ENCODE measurements at places on chromosomes 12 and 14.

DNA sequence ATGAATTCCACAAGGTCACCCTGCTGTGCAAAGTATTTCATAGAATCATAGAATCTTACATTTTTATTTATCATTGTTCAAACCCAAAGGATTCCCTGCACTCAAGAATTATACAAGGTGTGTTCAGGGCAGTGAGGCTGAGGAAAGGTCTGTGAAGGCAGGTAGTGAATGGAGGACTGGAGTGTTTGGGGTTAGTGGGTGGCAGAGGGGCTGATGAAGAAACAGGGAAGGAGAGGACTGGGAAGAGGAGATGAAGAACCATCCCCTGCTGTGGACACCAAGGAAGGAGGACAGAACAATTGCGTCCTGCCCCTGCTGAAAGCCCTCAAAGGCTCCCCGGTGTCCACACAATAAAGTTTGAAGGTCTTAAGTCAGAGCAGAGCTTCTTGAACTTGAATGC is 10.8 kb upstream of the BCDIN3D start:
- DNase-seq = no peak

DNA sequence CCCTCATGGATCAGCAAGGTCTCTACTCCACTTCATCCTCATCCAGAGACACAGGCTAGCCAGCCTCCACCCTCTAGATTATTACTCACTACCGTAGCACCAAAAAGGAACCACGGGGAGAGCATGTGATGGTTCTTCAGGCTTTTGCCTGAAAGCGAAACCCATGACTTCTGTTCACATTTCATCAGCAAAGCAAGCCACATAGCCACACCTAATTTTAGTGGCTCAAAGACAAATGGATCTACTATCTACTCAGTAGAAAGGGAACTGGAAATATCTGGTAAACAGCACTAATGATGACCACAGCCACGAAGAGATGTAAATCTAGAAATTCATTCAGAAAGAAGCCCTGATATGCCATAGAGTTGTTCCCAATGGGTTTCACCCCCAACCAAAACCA is 51.4 kb downstream of the VCPKMT start:
- no peak for DNase-seq

- DNase-seq = no peak
Measured at GRCh38 chr12:43540470-43540869, 11.5 kb downstream of the ADAMTS20 start.

GRCh38 chr14:99271951-99272631 is at the start of gene BCL11B:
TSS of gene BCL11B (minus strand) at chr14:99272197. CDS start at chr14:99271218, 979 bp downstream.
- peak; percentile 79 for DNase-seq

- no peak for DNase-seq
Measured at GRCh38 chr14:89214221-89214965, 202.6 kb downstream of the FOXN3 start.

DNA sequence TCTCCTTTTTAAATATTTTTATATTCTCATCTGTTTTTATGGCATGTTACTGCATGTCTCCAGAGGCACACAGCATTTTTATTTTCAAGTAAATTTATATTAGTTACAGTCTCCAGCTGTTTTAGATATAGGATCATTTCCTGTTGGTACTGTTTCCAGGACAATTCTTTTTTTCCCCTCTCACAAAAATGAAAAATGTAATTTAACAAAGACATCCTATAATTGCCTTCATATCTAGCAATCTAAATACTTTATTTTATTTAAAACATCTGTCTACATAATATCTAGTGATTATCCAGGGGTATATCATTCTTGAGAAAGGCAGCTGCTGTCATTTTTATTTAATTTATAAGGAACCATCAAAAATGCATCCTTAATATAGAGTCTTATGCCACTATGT is 272.4 kb upstream of the NPAS3 start:
- no peak for DNase-seq

- DNase-seq = no peak
Measured at GRCh38 chr14:75246546-75247285, 31.9 kb upstream of the FOS start.

GRCh38 chr12:110179291-110179690 is 55.1 kb downstream of the IFT81 start:
- no peak for DNase-seq

- no peak for DNase-seq
Measured at GRCh38 chr12:117080661-117081144, 18.5 kb downstream of the TESC start.

- DNase-seq = no peak
Measured at GRCh38 chr12:53496752-53497032, 2.6 kb downstream of the MAP3K12 start.

- DNase-seq = no peak
Measured at GRCh38 chr12:100554608-100555077, 18.8 kb upstream of the GAS2L3 start.

- DNase-seq = no peak
Measured at GRCh38 chr14:22597771-22598098, 365 bp upstream of the ABHD4 start.

DNA sequence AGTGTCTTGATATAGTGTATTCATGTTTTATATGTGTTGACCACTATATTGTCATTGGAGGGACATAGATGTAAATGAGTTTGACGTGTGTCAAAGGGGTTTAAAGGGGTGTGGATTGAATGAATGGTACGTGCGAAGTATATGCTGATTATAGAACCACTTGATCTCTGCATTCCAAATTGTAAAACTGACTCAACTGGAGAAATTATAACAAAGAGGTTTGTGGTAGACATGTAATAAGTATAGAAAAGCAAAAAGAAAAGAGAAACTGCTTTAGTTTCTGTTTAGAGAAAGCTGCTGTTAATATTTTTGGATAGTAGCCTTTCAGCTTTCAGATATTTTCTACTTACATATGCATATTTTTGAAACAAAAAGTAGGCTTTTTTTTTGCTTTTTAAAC is 8.9 kb upstream of the MYRFL start:
- DNase-seq = no peak

DNA sequence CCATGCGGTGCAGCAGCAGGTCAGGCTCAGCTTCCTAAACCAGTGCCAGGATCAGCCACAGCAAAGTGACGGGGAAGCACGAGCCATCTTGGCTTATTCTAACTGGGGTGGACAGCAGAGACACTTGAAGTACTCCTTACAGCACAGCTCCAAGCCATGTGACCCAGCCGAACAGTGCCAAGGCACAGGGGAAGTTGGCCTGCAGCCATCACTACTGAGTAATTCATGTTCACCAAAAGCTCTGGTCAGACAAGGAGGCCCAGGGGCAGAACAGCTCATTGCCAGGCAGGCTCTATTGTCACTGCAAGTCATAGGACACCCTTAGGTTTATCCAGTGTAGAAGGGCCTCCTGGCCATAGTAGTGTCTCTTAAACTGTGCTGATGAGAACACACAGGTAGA is 23.4 kb upstream of the SLC35F4 start:
- no peak for DNase-seq

DNA sequence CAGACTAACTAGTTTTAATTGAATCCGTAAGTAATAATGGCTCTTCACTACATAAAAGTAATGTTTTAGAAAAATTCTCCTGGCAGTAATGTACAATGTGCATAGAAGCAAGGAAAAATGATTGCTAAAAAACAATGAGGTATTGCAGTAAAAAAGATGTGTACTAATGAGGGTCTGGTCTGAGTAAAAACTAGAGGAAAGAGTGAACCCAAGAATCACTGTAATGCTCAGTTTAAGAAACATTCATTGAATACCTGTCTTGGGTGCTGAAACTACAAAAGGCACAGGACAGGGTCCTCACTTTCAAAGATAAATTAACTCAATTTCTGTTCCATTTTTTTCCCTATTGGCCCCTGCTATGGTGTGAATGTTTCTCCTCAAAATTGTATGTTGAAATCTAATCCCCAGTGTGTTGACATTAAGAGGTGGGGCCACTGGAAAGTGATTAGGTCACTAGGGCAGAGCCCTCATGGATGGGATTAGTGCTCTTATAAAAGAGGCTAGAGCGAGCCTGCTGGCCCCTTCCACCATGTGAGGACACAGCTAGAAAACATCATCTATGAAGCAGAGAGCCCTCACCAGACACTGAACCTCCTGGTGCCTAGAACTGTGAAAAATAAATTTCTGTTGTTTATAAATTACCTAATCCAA is 51.6 kb downstream of the RPS6KA5 start:
- no peak for DNase-seq

GRCh38 chr12:87323369-87323768 is 705.8 kb downstream of the C12orf50 start:
- DNase-seq = no peak

- DNase-seq = no peak
Measured at GRCh38 chr14:73502017-73502619, 11.4 kb downstream of the RIOX1 start.

- no peak for DNase-seq
Measured at GRCh38 chr12:26868447-26869103, 35.6 kb upstream of the ITPR2 start.

GRCh38 chr12:42660117-42660516 is 70.6 kb upstream of the PRICKLE1 start:
- DNase-seq = no peak

DNA sequence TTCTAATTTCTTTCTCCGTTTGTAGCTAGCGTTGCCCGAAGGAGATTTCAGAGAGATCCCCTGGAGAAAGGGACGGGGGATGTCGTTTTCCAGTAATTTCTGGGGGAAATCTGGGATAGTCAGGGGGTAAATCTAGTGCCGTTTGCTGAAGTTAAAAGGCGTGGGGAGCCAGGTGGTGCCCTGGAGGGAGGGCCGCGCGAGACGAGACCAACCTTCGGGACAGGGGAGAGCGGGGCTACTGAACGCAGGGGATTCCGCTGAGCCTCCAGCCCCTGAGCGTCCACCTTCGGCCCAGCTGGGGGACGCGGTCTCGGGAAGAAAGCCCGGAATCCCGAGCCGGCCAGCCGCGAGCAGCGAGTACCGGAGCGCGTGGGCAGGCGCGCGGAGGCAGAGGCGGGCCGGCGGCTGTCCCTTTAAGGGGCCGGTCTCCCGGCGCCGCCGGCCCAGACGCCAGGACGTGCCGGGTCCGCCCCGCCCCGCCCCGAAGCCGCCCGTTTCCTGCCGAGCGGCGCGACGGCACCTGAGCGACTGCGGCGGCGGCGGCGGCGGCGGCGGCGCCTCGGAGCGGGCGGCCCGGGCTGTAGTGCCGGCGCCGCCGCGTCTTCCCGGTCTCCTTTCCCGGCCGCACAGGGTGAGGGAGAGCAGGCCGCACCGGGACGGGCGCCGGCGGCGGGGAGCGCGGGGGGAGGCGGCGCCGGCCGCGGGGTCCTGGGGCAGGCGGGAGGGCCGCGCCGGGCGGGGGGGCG is at the start of gene KTN1:
Gene KTN1, plus strand, starts transcription at position 484 of the 746 bp plus-strand sequence. CDS start 31,842 bp downstream, outside the sequence.
- peak; percentile 74 for DNase-seq

- DNase-seq = no peak
Measured at GRCh38 chr14:93025055-93025454, 90.7 kb downstream of the ITPK1 start.

DNA sequence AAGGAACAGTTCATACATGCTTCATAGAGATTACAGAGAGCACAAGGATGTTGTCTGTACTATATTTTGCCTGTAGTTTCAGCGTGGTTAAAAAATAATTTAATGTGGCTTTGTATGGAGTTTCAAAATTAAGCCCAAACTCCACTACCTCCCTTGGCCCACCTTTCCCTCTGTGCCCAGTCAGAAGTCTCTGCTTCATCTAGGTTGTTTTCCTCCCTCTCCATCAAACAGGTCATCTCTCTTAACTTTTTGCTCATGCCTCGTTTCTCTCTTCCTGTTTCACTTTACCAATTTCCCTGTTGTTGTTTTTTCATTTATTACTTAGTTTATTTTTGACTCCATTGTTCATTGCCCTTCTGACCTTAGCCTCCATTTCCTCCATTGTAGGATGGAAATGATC is 94.9 kb upstream of the NEDD1 start:
- DNase-seq = no peak

DNA sequence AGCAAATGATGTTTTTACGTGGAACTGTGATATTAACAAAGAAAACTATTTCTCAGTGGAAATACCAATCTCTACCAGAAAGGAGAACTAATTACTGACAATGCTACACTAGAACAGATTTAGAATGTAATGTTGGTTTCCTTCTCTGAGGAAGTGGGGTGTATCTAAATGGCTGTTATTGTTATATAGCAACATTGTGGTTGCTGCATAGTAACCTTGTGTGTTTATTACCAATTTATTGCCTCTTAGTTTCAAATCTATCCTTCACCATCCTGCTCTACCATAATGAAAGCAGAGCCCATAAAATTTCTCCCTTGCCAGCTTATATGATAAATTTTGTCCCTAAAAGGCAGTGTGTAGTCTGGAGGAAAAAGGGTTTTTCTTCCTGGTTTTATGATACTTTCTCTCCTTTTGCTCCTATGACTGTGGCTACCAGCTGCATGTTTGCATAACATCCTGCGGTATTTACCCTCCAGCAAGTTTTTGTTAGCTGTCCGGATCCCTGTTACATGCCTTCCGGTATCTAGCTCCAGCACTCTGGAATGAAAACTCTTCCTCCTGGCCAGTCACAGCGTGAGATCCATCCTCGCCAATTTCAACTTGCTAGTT is 5.7 kb upstream of the KLRK1 start:
- DNase-seq = no peak

DNA sequence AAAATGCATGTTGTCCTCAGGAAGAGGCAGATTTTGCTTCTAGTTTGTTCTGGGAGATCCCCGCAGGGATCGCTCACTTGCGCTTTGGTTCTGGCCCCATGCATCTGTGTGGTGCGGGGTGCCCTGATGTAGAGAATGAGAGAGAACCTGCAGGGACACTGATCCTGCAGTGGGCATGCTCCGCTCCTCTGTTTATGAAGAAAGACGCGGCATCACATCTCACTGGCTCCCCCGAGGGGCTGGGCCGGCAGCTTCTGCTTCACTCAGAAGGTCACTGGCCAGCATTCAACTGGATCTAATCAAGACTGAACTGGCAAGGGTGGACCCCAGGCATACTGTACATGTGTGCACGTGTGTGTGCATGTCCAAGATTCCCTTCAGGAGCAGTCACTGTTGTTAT is 164.2 kb downstream of the CALM1 start:
- DNase-seq = no peak

DNA sequence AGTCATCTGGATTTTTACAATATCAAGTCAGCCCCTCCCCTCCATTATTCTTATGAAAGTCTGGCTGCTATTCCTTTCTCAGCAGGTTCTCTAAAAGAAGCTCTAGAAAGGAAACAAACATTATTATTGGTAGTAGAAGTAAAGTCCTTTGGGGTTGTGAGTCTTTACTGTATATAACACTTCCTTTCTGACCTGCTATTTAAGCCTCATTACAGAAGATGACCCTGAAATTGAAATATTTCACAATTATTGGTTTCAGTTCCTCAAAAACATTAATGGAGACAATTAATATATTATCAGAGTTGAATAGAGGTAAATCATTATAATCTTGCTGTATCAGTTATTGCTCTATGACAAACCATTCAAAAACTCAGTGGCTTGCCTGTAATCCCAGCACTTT is 19.3 kb downstream of the PLEKHA5 start:
- DNase-seq = no peak

DNA sequence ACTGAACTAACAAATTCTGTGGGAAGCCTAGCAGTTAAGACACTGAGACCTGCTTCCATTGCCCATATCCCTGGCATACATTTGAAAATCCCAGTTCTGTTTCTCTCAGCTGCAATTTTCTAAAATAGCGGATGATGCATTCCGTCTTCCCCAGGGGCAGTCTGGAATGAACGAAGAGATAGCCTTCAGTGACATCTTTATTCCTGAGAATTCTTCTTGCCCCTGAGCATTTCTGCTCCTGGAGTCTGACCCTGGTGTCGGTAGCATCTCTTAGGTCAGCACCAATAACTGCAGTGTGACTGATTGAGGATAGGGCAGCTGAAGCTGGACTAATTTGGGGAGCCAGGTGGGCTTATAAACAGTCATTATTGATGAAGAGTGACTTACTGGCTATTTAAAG is 552.5 kb downstream of the DIO2 start:
- DNase-seq = no peak

GRCh38 chr12:103457471-103457870 is 38.3 kb downstream of the C12orf42 start:
- no peak for DNase-seq

- no peak for DNase-seq
Measured at GRCh38 chr14:21915826-21916225, 242.2 kb upstream of the OR4E1 start.

Measured in activated T-helper 1 cell treated with anti-CD3 and anti-CD28 coated beads, Interleukin-2, amount 50 U/mL, for 16 hours (primary cell).